OCI-LY7 (cell line): ENCODE measurements at places on chromosomes 7 and 10. TPM values are rescaled to one million over a fixed set of nuclear protein-coding genes. Genes with fewer than 3 reads are reported as not detected.
A peak's percentile ranks its signal among the peaks of the same experiment; 100 is the strongest.

DNA sequence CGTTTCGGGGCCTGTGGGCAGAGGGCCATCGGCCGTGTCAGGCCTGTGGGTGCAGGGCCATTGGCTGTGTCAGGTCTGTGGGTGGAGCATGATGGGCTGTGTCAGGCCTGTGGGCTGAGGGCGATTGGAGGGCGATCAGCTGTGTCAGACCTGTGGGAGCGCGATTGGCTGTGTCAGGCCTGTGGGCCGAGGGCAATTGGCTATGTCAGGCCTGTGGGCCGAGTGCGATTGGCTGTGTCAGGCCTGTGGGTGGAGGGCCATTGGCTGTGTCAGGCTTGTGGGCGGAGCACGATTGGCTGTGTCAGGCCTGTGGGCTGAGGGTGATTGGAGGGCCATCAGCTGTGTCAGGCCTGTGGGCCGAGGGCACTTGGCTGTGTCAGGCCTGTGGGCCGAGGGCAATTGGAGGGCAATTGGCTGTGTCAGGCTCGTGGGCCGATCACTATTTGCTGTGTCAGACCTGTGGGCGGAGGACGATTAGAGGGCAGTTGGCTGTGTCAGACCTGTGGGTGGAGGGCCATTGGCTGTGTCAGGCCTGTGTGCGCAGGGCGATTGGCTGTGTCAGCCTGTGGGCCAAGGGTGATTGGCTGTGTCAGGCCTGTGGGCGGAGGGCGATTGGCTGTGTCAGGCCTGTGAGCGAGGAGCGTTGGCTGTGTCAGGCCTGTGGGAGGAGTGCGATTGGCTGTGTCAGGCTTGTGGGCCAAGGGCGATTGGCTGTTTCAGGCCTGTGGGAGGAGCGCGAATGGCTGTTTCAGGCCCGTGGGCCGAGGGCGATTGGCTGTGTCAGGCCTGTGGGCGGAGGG, 54.1 kb downstream of the DYNC2I1 start:
- no peak for DNase-seq

GRCh38 chr10:58086144-58086762, 181.4 kb downstream of the IPMK start:
- no peak for DNase-seq

DNA sequence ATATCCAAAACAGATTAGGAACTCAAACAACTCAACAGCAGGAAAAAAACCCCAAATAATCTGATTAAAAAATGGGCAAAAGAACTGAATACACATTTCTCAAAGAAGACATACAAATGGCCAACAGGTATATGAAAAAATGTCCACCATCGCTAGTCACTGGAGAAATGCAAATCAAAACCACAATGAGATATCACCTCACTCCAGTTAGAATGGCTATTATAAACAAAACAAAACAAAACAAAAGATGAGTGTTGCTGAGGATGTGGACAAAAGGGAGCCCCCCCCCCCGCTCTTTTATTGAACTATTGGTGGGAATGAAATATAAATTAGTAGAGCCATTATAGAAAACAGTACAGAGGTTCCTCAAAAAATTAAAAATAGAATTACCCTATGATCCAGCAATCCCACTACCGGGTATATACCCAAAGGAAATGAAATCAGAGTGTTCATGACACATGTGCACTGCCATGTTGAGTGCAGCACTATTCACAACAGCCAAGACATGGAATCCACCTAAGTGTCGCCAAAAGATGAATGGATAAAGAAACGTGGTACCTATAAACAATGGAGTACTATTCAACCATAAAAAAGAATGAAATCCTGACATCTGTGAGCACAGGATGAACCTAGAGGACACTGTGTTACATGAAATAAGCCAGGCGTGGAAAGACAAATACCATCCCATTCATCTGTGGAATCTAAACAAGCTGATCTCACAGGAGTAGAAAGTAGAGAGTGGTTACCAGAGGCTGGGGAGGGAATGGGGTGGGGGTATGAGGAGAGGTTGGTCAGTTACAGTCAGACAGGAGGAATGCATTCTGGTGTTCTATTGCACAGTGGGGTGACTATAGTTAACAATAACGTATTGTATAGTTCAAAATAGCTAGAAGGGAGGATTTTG, 78.1 kb upstream of the RHEB start:
- no peak for DNase-seq

- peak; percentile 87 for DNase-seq
Observed at GRCh38 chr10:101062232-101063049, 652 bp downstream of the KAZALD1 start.

- DNase-seq = no peak
Observed at GRCh38 chr10:79437111-79437814, 8.2 kb downstream of the ZCCHC24 start.

DNA sequence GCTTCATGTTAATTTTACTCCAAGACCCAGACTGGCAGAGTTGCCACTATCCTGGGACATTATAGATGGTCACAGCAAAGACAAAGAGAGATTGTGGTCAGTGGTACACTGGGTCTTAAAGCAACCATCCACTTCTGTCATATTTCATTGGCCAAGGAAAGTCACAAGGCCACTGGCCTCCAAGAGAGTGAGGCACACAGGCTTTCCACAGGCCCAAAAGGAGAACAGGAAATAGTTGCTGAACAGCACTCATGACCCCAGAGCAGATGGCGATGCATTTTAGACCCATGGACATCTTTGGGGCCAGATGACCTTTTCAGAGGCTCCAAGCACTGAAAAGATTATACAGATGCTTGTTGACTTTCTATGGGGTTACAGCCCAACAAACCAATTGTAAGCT, 97.4 kb downstream of the ARID5B start:
- peak; percentile 53 for DNase-seq

GRCh38 chr10:7525314-7526016, 114.6 kb upstream of the SFMBT2 start:
- peak; percentile 83 for DNase-seq

- DNase-seq = peak; percentile 40
Observed at GRCh38 chr7:49166441-49166840, 242.1 kb downstream of the CDC14C start.

- no peak for DNase-seq
Observed at GRCh38 chr7:33774762-33775523, 130.4 kb upstream of the BMPER start.

- DNase-seq = no peak
Observed at GRCh38 chr10:97718659-97719142, 5.2 kb downstream of the MARVELD1 start.

GRCh38 chr7:76381814-76382213, 23.0 kb upstream of the YWHAG start:
- DNase-seq = no peak

DNA sequence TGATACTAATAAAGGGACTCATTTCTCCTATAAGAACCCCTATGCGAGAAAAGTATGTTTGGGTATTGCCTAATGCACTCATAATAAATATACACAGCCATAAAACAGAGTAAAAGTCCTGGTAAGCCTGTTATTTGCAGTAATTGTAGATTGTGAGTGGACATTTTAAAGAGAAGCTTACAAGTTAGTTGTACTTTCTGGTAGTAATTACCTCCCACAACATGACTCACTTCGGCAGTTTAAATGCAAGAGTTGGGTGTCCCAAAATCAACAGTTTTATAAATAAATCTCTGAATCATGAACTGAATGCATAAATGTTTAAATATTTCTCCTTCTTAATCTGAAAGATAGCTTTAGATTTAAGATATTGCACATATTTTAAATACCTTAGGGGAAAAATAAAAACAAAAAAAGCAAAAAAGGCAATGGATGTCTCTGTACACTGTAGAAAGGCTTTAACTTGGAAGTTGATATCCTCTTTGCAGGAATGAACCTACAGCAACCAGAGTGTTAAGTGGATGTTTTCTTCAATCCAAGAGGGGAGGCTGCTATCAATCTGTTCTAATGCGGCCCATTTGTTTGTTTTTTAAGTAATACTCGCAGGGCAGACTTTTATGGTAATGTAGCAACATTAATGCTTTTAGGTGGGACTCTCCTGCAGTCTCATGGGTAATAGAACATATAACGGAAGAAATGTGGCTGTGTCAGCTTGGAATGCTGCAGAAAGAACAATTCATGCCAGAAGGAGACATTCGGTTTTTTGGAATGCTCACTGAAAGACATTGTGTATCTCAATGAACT, 57.3 kb upstream of the ZEB1 start:
- no peak for DNase-seq

GRCh38 chr7:27182861-27183681, 2.0 kb downstream of the HOXA11 start:
- DNase-seq = no peak

GRCh38 chr10:74901301-74901700, 74.9 kb downstream of the KAT6B start:
- no peak for DNase-seq

DNA sequence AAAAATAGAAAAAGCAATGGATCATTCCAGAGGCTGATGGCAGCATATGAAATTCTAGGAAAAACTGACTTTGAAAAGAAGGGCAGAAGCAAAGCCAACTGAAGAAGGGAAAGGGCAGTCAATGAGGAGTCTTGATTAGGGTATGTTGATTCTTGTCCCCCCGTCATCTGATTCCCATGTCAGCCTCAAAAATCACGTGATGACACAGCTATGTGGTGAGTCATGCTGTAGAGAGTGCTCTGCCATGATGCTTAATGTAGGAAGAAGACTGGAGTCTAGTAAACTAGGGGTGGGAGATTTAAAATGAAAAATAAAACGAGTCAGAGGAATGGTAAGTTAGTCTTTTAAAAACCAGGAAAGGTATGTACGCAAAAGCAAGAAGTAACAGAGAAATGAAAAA, 3.9 kb upstream of the POU6F2 start:
- no peak for DNase-seq

- DNase-seq = no peak
Observed at GRCh38 chr10:77168161-77168560, 469.4 kb downstream of the KCNMA1 start.

DNA sequence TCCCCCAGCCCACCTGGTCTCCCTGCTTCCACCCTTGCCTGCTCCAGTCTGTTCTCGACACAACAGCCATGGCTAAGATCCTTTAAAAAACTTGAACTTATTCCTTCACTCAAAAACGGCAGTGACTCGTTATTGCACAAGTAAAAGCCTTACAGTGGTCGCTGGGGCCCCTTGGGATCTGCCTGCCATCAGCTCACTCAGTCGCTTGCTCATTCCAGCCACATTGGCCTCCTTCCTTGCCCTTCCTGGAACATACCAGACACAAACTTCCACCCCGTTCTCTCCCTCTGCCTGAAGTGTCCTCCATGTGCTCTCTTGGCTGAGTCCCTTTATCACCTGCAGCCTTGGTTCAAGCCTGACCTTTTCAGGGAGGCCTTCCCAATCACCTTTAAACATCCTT, 4.7 kb downstream of the CCNY start:
- no peak for DNase-seq

GRCh38 chr10:26714415-26715136, 17.1 kb downstream of the PDSS1 start:
- DNase-seq = no peak

GRCh38 chr10:4426866-4427265, 399.1 kb upstream of the AKR1E2 start:
- DNase-seq = no peak

GRCh38 chr7:69956541-69956940, 358.3 kb downstream of the AUTS2 start:
- DNase-seq = no peak

GRCh38 chr10:122386514-122386913, 12.0 kb downstream of the PLEKHA1 start:
- no peak for DNase-seq

DNA sequence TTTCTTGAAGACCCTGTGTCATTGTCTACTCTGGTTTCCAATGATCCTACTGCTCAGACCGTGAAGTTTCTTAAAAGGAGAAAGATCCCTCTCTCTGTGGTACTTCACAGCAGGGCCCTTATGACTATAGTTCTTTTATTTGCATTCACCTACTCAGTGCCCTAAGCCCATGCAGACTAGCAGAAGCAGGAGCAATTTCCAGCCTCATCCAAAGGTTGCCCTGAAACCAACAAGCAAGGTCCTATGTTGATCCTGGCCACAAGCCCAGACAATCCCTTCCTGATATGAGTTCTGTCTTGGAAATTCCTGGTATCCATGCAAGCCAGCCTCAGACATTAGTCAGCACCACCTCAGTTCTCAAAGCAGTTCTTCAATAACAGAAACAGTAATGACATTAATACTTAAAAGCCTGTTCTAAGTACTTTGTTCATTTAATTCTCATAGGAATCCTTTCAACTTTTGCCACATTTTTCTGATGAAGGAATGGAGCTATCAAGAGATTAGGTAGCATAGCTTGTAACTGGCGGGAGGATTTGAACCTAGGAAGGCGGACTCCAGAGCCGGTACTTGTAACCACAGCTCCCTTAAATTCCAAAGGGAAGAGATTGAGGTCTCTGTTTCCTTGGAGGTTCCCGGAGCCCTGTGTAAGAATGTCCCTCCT, 58.1 kb upstream of the ST8SIA6 start:
- no peak for DNase-seq

- peak; percentile 13 for DNase-seq
Observed at GRCh38 chr7:5596046-5596895, 172.6 kb upstream of the TNRC18 start.

DNA sequence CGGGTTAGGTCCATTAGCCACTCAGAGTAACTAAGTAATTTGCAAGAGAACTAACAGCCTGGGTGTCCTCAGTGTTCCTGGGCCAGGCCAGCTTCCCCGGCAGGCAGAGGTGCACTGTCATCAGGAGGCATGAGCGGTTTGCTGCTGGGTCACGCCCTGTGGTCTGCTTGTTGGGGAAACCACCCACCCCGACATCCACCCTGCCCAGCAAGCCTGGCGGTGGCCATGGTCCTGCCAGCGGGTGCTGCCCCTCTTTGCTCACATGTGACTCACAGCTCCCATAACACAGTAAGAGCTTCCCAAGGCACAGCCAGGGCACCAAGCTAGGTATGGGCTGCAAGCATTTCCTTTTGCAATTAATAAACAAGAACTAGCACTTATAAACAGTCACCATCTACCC, 75.9 kb downstream of the RGS10 start:
- DNase-seq = no peak

DNA sequence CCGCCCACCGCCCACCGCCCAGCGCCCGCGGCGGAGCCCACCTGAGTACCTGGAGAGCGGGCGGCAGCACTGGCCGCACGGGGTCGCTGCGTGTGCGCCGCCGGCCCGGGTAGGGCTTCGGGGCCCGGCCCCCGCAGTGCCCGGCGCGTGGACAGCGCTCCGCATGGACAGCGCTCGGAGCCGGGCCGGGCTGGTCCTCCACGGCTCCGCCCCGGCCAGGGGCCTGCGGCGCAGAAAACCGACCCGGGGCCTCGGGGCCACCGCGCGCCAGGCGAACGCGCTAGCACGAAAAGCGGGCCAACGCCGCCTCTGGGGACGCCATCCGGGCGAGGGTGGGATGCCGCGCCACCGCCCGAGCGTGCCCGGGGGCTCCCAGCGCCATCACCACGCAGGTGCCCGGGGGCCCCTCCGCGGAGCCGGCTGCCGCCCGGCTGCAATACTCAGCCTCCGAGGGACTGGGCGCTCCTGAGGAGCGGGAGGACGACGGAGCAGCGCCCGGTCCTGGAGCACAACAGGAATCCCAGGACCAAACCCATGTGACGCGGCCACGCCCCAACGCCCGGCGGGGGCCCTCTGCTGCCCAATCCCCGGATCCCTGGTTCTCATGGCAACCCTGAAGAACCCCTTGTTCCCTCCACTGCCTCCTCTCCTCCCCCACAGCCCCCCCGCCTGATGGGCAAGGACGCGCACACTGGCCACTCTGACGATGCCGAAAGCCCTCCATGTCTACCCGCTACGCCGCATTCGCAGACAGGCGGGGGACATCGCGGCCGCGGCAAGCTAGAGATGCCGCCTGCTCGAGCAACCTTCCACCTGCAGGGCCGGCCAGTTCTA, at the start of gene GRB10:
Gene GRB10, minus strand, starts transcription at position 522 of the 834 bp plus-strand sequence. CDS start 50,574 bp downstream, outside the sequence.
- no peak for DNase-seq

MBL2 gene
- not detected in 2 replicates for total RNA-seq

ERVW-1 gene
- not detected in 2 replicates for total RNA-seq

VSTM2A gene
- total RNA-seq = not detected in 2 replicates

PCBD1 gene
- 20.7 and 25.4 TPM in 2 replicates for total RNA-seq

RFC2 gene
- total RNA-seq = 77.8 and 79.2 TPM in 2 replicates

LBX1 gene
- not detected in 2 replicates for total RNA-seq

OR2A1 gene
- total RNA-seq = not detected in 2 replicates

FGFBP3 gene
- total RNA-seq = 2.7 and 3.1 TPM in 2 replicates

AKR1D1 gene
- total RNA-seq = not detected in 2 replicates
